Osteocyte (in vitro differentiated cells): ENCODE measurements at places on chromosomes 1 and 21.
A peak's percentile ranks its signal among the peaks of the same experiment; 100 is the strongest.

DNA sequence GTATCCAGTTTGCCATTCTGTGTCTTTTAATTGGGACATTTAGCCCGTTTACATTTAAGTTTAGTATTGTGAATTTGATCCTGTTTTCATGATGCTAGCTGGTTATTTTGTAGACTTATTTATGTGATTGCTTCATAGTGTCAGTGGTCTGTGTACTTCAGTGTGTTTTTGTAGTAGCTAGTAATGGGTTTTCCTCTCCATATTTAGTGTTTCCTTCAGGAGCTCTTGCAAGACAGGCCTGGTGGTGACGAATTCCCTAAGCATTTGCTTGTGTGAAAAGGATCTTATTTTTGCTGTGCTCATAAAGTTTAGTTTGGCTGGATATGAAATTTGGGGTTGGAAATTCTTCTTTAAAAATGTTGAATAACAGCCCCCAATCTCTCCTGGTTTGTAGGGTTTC, 69.2 kb upstream of the PDC start:
- H3K4me1 ChIP-seq: peaks cover 24% of the 10 kb centered on the region
- no peak for DNase-seq
- H3K27me3 ChIP-seq: no peaks in the 10 kb centered on the region
- peaks cover 7% of the 10 kb centered on the region for H3K36me3 ChIP-seq
- H3K4me3 ChIP-seq: no peak overlapping the region

GRCh38 chr21:16071761-16072160, 342.0 kb downstream of the USP25 start:
- no peaks in the 10 kb centered on the region for H3K36me3 ChIP-seq
- H3K4me1 ChIP-seq: peaks cover 26% of the 10 kb centered on the region
- peak overlapping the region; percentile 51 for H3K27ac ChIP-seq
- H3K4me3 ChIP-seq: no peak overlapping the region

DNA sequence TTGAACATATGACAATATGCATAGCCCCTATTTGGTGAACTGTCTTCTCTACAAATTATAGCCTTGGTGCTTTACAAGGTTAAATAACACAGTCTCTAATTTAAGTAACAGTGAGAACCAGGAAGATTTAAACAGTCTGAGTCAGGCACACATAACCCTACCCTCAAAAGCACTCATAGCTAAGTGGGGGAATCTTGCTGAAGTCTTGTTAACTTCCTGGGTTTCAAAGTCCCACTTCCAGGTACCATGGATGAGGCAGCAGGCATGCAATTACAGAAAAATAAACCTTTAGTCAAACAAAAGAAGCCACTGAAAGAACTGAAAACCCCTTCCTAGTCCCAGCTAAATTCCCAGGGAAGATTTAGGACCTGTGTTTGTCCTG, 147.6 kb downstream of the PBX1 start:
- no peak overlapping the region for H3K4me3 ChIP-seq
- H3K27ac ChIP-seq: peak overlapping the region; percentile 42
- H3K4me1 ChIP-seq: peaks cover 26% of the 10 kb centered on the region
- no peaks in the 10 kb centered on the region for H3K36me3 ChIP-seq

GRCh38 chr1:36961062-36961615, 73.2 kb downstream of the GRIK3 start:
- no peak overlapping the region for H3K4me3 ChIP-seq
- no peaks in the 10 kb centered on the region for H3K4me1 ChIP-seq
- no peak for DNase-seq
- H3K36me3 ChIP-seq: no peaks in the 10 kb centered on the region
- no peaks in the 10 kb centered on the region for H3K27me3 ChIP-seq

DNA sequence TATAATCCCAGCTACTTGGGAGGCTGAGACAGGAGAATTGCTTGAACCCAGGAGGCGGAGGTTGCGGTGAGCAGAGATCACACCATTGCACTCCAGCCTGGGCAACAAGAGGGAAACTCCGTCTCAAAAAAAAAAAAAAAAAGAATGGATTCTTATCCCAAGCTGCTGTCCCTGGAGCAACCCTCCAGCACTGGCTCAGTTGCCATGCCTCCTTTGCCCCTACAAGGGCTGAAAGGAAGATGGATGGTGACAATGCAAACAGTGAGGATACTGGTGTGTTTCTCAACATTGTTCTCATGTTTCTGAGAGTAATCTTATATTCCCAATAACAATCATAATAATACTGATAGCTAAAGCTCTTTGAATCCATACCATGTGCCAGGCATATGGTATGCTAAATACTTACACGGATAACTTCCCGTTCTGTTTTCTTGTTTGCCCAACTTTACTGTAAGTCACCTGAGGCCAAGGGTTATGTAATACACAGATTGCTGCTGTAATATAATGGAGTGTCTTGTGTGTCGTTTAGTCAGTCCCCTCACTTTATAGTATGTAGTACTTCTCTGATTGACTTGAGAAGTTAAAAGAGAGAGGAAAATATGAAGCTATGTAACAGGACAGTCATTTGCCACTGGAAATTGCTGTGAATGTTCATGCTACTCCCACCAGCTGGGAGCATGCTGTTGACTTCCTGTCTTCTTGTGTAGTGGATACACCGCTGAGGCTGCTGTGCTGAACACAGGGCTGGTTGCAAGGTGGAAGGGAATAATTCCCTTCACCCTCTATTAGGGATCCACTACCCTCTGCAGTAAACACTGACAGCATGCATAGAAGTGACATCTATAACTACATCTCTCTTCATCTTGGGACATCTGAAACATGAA, 153.6 kb downstream of the CNIH3 start:
- H3K27ac ChIP-seq: no peak overlapping the region
- no peaks in the 10 kb centered on the region for H3K27me3 ChIP-seq
- no peak overlapping the region for H3K4me3 ChIP-seq
- no peaks in the 10 kb centered on the region for H3K36me3 ChIP-seq
- H3K4me1 ChIP-seq: no peaks in the 10 kb centered on the region

- H3K27me3 ChIP-seq: no peaks in the 10 kb centered on the region
- H3K36me3 ChIP-seq: peaks cover 31% of the 10 kb centered on the region
- no peak overlapping the region for H3K27ac ChIP-seq
- no peak for DNase-seq
- H3K4me3 ChIP-seq: no peak overlapping the region
Observed at GRCh38 chr21:25887646-25888306, 153.0 kb downstream of the GABPA start.

- peak overlapping the region; percentile 23 for H3K4me3 ChIP-seq
- H3K36me3 ChIP-seq: no peaks in the 10 kb centered on the region
- no peaks in the 10 kb centered on the region for H3K27me3 ChIP-seq
Observed at GRCh38 chr21:30227633-30228404, 11.9 kb upstream of the CLDN8 start.

DNA sequence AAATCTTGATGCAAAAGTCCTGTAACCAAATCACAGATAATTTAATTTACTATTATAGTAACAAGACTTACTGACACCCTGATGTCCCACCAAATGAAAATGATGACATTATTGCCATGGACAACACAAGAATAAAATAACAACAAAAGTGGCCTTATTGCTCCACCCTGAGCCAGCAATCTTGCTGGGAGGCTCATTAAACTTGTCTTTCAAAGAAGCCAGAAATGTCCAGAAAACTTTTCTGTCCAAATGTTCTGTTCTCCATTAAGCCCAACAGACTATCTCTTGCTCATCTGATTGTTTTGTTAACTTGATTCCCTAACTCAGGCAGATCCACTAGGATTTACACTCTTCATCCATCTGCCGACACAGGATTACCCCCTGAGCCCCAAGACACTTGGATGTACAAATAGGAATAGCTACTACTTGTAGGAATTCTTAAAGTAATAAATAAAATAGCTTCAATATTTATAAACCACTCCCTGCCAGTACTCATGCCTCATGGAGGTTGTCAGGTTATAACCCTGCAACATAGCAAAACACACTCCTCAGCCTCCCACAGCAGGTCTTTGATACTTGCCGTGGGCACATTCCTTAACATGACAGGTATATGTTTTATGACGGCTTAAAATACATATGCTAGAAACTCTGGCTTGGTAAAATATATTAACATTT, 84.9 kb downstream of the PTPN14 start:
- H3K4me3 ChIP-seq: no peak overlapping the region
- peaks cover 56% of the 10 kb centered on the region for H3K4me1 ChIP-seq
- peak overlapping the region; percentile 77 for H3K27ac ChIP-seq
- peaks cover 16% of the 10 kb centered on the region for H3K36me3 ChIP-seq
- DNase-seq: no peak

DNA sequence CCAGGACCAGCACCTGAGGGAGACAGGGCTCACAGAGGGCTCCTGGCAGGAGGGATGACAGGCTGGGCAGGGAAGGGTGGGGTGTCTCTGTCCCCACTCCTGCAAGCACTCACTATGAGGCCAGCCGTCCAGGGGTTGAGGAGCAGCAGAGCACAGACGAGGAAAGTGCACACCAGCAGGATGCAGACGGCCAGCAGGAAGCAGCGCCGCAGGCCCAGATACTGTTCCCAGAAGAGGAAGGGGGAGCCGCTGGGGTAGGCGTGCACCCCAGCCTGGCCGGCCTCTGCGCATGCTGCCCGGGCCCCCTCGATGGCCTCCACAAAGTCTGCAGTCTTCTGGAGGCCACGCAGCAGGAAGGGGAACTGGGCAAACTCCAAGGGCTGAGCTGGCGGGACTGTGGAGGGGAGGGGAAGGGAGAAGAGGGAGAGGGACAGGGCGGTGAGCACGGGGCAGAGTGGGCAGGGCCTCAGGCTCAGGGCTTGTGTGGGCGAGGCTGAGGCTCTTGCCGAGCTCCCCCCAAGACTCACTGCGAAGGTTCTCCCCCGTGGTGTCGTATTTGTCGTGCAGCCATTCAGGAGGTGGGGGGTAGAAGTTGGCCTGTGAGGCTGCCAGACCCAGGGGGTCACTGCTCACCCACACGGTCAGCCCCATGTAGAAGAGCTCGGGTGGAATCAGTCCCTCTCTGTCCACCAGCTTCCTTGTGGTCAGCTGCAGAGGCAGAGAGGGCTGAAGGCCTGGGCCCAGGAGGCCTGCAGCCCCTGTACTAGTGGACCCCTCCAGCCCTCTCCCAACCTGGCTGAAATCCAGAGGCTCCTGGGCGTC, 16.5 kb downstream of the PTCH2 start:
- H3K27ac ChIP-seq: no peak overlapping the region
- H3K27me3 ChIP-seq: no peaks in the 10 kb centered on the region
- DNase-seq: no peak
- H3K4me3 ChIP-seq: no peak overlapping the region
- H3K4me1 ChIP-seq: no peaks in the 10 kb centered on the region
- no peaks in the 10 kb centered on the region for H3K36me3 ChIP-seq

GRCh38 chr1:64396817-64397216, 73.1 kb upstream of the CACHD1 start:
- no peak for DNase-seq
- H3K4me3 ChIP-seq: no peak overlapping the region
- peaks cover 41% of the 10 kb centered on the region for H3K27me3 ChIP-seq
- H3K27ac ChIP-seq: no peak overlapping the region
- no peaks in the 10 kb centered on the region for H3K4me1 ChIP-seq
- no peaks in the 10 kb centered on the region for H3K36me3 ChIP-seq

DNA sequence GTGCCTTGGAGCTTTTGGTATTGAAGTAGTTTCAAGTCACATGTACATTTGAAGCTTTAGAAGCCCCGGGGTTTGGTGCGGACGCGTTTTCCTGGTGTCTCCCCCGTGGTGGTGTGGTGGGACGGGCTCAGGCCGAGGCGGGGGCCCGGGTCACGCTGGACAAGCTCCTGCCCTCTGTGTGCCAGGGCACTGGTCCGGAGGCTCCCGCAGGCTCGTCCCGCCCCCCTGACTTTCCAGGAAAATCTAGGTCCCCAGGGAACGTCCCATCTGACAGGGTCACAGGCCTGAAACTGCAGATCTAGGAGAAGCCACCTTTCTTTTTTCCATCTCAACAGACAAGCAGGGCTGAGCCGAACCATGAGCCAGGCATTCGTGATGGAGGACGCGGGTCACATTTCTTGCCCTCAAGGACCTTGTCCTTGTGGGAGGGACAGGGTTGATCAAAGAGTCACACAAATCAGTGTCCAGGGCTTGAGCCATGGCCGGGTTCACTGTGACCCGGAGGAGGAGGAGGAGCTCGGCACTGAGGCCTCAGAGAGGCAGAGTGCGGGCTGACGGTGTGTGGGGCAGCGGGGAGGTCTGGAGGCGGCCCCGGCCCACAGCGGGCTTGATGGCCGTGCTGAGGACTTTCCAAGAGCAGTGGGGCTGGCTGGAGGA, 1.6 kb downstream of the DMRTB1 start:
- no peak overlapping the region for H3K27ac ChIP-seq
- H3K27me3 ChIP-seq: peaks cover 4% of the 10 kb centered on the region
- H3K4me1 ChIP-seq: no peaks in the 10 kb centered on the region
- H3K4me3 ChIP-seq: no peak overlapping the region
- H3K36me3 ChIP-seq: no peaks in the 10 kb centered on the region

DNA sequence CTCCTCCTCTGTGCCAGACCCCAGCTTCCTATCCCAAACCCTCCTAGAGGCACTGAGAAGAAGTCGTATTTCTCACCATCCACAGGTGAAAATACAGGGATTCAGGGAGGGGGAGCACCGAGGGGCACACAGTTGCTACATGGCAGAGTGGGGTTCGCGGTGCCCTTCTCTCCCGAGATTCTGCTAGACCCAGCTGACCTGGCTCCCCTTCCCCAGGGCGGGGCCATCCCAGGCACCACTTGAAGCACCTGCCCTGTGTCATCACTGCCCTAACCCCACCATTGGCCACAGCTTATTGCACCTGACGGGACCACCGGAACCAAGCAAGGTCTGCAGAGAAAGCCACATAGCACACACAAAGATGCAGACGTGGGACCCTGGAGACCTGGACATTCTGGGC, 30.5 kb downstream of the SDC3 start:
- peaks cover 6% of the 10 kb centered on the region for H3K4me1 ChIP-seq
- H3K27ac ChIP-seq: no peak overlapping the region

DNA sequence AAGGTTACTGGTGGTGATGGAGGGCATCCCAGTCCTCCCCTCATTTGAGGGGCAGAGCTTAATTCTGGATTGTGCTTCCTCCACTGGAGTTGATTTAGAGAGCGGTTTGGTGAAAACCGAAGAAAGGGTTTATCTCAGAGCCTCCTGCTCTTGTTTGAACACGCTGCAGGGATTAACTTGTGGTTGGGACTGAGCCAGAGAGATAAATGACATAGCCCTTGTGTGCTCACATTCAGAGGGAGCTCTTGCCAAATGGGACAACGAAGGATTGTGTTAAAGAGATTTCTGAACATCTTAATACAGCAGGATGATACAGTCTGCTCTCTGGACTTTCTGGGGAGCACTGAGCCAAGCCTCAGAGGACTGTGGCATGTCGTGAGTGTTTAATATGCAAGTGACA, 308.2 kb downstream of the DISC1 start:
- no peaks in the 10 kb centered on the region for H3K27me3 ChIP-seq
- no peak overlapping the region for H3K27ac ChIP-seq
- no peaks in the 10 kb centered on the region for H3K36me3 ChIP-seq
- peaks cover 17% of the 10 kb centered on the region for H3K4me1 ChIP-seq
- DNase-seq: no peak

GRCh38 chr1:186514367-186514766, 53.5 kb upstream of the PDC start:
- DNase-seq: no peak
- no peak overlapping the region for H3K4me3 ChIP-seq
- no peaks in the 10 kb centered on the region for H3K36me3 ChIP-seq
- H3K27me3 ChIP-seq: no peaks in the 10 kb centered on the region
- peaks cover 5% of the 10 kb centered on the region for H3K4me1 ChIP-seq

GRCh38 chr1:18820791-18821641, 38.4 kb downstream of the TAS1R2 start:
- H3K27me3 ChIP-seq: peaks cover 13% of the 10 kb centered on the region
- peaks cover 3% of the 10 kb centered on the region for H3K4me1 ChIP-seq
- peak; percentile 89 for DNase-seq
- no peak overlapping the region for H3K4me3 ChIP-seq

GRCh38 chr1:234603221-234604204, 6.5 kb downstream of the IRF2BP2 start:
- peak overlapping the region; percentile 92 for H3K4me3 ChIP-seq
- DNase-seq: no peak
- H3K27ac ChIP-seq: peak overlapping the region; percentile 91
- peaks cover 52% of the 10 kb centered on the region for H3K36me3 ChIP-seq
- no peaks in the 10 kb centered on the region for H3K27me3 ChIP-seq
- H3K4me1 ChIP-seq: peaks cover 67% of the 10 kb centered on the region
